ENCODE measurements at places on chromosomes 11 and 22.
A peak's percentile ranks its signal among the peaks of the same experiment; 100 is the strongest.

DNA sequence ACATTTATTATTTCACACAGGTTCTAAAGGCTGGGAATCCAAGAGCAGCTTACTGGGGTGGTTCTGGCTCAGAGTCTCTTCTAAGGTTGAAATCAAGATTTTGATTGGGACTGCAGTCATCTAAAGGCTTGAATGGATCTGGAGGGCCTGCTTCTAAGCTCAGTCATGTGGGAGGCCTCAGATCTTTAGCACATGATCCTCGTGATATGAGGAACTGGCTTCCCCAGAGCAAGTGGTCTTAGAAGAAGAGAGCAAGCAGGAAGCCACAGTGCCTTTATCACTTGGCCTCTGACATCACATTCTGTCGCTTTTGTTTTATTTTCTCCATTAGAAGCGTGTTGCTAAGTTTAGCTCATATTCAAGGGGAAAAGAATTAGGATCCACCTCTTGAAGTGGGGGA is 88.9 kb downstream of the ARFGAP2 start:
- no peak for DNase-seq

DNA sequence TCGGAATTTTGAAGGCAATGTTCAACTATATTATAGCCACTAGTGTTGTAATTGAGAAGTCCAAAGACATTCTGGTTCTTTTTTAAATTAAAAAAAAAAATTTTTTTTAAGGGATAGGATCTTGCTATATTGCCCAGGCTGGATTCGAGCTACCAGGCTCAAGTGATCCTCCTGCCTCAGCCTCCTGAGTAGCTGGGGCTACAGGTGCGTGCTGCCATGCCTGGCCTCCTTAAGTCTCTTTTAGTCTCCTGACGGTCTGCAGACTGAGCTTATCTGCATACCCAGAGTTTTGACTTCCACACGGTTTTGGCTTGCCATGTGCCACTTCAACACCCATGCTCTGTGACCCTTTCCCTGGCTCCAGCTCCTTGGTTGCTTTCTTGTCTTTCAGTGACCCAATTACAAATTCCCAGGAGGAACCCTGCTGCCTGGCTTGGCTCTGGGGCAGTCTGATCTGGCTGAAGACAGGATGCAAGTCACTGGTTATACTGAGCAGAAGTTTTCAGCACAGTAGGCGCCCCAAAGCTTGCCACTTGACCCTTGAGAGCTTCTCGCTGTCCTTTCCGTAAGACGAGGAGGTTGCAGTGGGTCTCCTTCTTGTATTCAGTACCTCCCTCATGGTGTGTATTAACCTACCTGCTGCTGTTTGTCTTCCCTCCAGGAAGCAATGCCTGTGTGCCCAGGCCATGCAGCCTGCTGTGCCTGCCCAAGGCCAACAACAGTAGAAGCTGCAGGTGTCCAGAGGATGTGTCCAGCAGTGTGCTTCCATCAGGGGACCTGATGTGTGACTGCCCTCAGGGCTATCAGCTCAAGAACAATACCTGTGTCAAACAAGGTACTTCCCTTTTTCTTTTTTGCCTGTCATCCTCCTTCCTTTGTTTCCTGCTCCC is 113.8 kb upstream of the SORL1-AS1 start:
- no peak for DNase-seq

DNA sequence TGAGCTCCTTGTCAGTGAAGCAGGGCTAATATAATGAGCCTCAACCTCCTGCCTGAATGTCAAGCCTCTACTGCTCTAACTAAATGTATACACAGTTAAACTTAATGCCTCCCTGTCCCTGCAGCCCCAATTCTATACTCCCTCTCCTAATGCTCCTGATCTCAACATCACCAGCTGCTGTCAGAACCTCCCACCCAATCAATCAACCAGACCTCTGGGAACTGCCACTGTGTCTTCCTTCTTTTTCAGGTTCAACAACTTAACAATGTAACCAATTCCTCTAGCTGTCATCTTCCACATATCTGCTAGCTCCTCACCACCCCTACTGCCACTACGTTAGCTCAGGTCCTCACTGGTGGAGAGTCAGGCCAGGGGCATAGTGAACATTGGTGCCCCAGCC is 339.8 kb upstream of the NARS2 start:
- no peak for DNase-seq

DNA sequence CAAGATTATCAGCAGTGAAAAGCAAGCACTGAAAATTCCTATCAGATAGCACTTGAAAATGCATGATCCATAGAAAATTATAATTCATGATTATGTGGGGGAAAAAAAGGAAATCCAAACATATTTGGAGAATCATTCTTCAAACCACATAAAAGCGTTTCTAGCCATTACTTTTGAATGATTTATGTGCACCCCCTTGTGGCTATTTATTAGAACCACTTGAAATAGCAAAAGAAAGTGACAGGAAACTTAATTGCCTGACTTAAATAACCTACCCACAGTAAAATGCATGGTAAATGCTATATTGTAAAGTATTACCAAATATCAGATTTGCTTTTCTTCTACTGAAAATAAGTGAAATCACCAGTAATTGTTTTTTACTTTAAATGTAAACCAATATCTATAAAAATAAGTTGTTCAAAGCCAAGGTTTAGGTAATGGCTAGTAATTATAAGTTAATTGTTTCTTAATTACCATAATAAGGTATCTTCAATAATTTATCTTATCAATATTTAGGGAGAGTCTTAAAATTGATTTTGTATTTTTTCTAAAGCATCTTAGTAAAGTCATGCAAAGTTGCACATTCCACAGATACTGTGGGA is 168.5 kb downstream of the ARHGAP42 start:
- no peak for DNase-seq

DNA sequence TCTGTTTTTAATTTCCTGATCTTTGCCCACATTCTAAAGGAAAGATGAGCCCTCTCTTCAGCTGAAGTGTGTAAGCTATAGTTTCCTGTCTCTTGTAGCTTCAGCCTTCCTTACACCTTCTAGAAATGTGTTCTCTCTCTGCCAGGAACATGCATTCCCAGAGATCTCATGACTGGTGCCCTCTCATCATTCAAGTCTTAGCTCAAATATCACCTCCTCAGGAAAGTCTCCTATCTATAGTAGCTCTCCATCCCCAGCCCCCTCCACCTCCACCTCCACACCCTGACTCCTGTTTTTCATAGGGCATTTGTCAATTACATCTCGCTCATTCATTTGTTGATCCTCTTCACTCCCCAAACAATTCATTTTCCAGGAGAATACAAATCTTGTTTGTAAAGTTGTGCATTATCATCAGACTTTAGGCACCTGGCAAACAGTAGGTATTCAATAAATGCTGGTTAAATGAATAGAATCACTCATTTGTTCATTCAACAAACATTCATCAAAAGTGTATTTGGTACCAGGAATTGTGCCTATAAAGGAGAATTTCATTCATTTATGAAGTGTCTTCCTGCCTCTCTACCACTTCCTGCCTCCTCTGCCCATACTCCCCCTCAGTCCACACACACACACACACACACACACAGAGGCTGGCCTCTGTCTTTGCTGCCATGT is 160.3 kb downstream of the BBOX1 start:
- no peak for DNase-seq

DNA sequence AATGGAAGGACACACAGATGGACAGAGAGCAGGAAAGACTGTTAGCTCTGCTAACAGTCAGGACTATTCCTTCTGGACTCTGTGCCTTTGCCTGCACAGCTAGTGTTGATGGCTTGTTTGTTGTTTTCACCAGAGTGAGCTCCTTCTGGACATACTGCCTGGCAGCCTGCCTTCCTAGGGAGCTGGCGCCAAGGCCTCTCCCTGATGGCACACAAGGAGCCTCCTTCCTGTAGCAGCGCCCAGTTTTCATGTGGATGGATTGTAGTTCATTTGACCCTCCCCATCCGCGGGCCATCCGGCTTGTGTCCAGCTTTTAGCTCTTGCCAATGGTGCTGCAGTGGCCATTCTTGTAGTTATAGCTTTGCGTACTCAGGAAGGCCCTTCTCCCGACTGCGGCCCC is 16.6 kb upstream of the BCR start:
- DNase-seq = no peak

DNA sequence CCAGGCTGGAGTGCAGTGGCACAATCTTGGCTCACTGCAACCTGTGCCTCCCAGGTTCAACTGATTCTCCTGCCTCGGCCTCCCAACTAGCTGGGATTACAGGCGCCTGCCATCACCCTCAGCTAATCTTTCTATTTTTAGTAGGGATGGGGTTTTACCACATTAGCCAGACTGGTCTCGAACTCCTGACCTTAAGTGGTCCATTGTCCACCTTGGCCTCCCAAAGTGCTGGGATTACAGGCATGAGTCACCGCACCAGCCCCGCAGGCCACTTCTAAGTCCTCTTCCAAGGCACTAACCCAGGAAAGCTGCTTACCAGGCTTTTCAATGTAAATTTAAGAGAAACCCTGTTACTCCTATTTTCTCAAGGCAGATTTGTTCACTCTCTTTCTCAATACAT is 50.4 kb downstream of the DENND5A start:
- DNase-seq = no peak

DNA sequence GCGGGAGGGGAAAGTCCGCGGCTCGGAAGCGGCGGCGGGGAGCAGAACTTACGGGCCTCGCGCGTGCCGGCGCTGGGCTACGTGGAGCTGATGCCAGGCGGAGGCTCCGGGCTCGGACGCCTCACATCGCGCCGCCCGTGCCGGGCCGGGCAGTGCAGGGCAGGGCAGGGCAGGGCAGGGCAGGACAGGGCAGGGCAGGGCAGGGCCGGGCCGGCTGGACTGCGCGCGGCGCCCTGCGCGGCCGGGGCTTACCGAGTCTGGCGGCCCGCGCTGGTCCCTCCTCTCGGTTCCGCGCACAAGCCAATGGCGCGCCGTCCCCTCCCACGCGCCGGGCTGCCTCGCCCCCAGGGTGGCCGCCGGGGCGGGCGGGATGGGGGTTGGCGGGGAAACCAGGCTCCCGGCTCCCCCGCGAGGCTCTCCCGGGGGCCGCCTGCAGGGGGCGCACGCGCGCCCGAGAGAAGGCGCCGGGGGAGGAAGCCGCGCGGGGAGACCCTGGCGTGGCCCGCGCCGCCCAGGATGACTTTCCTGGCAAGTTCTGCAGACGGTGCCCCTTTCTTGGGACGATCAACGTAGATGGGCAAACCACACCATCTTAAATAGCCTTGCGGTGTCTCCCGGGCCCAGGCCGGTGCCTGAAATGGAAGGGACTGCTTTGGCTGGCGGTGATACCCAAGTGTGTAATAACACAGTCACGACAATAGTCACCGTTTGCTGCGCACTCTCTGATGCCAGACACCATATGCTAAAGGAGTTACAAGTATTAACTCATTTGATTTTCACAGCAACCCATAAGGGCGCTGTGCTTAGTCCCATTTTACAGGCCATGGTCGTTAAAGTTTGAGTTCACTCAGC is at the start of gene TP53I11:
Gene TP53I11 (minus strand): TSS at position 259 of the 852 bp plus-strand sequence. CDS start 12,548 bp downstream, outside the sequence.
- peak; percentile 90 for DNase-seq

DNA sequence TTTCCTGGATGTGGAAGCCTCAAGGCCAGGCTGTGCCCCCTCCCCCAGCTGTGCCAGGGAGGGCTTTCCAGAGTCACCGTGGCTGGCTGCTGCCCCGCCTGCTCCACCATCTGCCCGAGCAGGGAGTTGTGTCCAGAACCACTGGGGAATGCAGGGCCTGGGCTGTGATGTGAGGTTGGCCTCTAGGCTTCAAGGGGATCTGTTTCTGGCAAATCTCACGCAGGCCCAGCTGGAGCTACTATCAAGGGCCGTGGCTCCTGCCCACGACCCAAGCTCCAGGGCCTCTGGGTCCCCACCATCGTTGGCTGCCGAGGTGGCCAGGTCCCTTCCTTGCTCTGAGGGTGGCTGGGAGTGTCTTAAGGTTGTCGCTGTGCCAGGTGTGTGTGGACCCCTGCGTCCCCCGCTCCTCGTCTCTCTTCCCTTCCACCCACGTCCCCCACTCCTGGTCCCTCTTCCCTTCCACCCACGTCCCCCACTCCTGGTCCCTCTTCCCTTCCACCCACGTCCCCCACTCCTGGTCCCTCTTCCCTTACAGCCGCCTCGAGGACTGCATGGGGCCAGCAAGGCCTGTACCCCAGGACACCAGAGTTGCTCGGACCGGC is 6.1 kb downstream of the BRSK2 start:
- peak; percentile 75 for DNase-seq

DNA sequence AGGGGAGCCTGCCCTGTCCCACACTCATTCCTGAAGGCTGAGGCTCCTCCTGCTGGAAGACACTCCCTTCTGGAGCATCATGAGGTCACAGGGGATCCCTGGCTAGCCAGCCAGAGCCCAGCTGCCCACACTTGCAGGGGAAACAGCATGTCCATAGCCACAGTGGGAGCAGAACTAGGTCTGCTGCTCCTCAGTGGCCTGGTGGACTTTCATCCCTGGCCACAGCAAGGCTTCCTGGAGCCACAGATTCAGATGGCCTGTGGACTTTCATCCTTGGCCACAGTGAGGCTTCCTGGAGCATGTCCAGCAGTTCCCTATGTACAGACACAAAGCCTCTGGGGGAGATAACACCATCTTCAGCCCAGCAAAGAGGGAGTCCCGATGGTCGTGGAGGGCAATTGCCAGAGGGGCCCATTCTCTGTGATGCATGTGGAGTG is 5.9 kb upstream of the APOL6 start:
- DNase-seq = no peak

DNA sequence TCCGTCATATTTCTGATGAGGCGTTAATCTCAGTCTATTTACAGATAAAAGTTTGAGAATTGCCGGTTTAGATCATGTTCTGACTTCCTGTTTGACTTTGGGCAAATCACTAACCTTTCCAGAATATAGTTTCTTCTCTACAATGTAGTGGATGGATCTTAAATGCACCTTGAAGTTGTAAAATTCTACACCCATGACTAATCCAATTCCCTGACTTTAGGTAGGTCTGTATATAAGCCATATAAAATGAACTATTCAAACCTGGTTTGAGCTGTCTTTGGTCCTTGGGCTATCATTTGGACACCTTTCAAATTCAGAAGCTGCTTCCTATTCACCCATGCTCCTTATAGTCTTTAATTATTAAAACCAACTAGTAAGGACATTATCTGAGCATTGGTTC is 52.2 kb upstream of the BLID start:
- no peak for DNase-seq

DNA sequence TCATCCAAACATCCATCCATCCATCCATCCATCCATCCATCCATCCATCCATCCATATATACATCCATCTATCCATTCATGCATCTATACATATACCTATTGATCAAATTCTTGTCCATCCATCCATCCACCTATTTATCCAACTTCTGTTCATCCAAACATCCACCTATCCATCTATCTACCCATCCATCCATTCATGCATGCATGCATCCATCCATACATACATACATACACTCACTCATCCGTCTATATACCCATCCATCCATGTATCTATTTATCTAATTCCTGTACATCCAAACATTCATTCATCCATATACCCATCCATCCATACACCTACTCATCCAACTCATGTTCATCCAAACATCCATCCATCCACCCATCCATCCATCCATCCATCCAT is 19.3 kb upstream of the YWHAH start:
- no peak for DNase-seq

DNA sequence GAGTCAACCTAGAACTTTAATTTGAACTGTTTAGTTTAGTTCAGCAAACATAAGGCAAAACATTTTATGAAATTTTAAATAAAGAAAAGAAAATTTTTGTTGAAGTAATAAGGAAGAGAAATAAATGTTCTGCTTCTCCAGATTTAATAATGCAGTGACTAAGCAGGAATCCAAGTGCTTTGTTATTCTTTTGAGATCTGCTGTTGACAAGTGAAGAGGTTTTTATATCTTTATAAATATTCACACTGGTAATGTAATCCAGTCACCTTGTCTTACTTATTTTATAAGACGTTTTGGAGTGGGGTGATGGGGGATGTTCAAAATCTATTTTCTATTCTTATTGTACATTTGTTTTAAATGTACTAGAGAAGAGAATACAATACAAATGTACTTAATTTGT is 725.9 kb upstream of the CCDC179 start:
- DNase-seq = no peak
